Stimulated activated CD4-positive, alpha-beta T cell treated with anti-CD3 and anti-CD28 coated beads, Interleukin-1b, Interleukin-23, amount 100 ng/mL, for 24 hours (primary cell): ENCODE measurements at places on chromosomes 12 and 14.

DNA sequence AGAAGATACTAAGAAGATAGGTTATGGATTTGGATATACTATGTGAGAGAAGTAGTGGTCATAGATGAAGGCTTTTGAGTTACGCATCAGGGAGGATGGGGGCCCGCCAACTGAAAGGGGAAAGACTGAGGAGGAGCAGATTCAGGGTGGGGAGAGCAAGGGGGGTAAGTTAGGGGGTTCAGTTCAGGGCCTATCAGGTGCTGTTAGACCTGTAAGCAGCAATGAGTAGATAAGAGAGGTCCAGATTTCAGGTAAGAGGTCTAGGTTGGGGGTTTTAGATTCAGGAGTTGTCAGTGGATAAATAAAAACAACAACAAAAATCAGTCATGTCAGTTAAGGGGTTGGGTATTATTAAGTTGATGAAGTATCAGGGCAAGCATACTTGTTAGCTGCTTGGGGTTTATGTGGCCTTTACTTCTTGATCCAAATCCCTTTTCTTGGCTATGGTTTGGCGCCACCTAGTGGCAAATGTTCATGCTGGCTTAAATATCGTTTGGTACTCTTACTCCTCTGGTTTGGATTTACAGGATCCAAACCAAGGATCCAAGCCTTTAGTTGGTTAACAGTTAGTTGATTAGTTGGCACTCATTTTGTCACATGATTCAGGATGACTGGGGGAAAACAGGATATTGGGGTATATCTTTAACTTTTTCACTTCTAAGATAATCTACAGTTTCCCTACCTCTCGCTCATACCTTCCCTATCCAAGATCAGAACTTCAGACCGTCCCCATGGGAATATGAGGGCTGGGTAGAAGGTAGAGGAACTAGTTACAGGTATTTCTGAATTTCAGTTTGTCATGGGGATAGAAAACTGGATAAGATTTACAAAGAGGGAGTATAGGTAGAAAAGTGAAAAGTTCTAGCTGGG lies 65.1 kb downstream of the PCNX1 start:
- peak; percentile 87 for DNase-seq

- DNase-seq, result no peak
Measured at GRCh38 chr14:20460458-20461224, 593 bp downstream of the PIP4P1 start.

DNA sequence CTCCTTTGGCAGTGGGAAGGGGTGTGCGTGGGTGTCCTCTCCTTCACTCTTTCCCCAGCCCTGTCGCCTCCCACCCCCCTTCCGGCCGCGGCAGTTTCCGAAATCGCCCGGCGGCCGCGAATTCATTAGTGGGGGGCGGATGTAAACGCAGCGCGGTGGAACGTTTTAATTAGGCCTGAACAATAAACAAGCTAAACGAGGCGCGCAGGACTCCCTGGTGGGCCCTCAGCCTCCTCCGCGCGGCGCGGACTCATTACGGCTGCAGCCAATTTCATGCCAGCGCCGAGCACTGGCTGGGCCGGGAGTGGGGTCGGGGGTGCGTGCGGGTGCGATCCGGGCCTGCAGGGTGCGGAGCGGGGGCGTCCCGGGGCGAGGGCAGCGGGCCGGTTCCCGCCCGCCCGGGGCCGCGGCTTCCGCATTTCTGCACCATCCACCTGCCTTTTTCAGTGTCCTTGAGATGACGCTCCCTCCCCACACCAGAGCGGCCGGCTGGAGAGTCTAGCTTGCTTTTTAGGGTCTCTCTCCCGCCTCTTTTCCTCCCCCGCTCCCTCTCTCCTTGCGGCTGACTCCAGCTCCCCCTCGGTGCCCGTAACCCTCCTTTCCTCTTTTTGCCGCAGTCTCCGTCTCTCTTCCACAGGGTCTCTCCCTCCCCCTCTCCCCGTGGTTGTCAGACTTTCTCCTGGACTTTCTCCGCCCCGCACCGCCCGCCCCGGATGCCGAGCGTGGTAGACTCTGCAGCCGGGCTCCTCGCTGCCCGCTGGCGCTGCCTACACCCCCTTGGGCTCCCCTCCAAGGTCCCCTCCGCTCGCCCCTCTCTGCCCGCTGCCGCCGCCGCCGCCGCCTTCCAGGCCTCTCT lies at the start of gene CISTR:
Gene CISTR (minus strand): TSS at position 644 of the 856 bp plus-strand sequence.
- no peak for DNase-seq

DNA sequence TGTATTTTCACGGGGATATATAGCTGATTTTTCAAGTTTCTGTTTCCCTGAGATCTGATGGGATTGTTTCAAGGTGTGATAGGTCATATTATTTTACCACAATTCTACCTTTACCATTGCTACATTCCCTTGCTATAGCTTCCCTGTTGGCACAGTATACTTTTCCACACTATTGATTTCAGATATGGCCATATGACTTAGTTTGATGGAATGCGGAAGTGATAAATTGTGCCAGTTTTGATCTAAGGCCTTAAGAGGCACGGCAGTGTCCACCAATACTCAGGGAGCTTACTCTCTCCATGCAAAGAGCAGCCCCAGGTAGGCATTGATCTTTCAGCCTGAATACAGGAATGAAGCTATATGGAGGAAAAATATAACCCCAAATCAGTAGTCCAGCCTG lies 315.7 kb downstream of the SLC16A7 start:
- no peak for DNase-seq

DNA sequence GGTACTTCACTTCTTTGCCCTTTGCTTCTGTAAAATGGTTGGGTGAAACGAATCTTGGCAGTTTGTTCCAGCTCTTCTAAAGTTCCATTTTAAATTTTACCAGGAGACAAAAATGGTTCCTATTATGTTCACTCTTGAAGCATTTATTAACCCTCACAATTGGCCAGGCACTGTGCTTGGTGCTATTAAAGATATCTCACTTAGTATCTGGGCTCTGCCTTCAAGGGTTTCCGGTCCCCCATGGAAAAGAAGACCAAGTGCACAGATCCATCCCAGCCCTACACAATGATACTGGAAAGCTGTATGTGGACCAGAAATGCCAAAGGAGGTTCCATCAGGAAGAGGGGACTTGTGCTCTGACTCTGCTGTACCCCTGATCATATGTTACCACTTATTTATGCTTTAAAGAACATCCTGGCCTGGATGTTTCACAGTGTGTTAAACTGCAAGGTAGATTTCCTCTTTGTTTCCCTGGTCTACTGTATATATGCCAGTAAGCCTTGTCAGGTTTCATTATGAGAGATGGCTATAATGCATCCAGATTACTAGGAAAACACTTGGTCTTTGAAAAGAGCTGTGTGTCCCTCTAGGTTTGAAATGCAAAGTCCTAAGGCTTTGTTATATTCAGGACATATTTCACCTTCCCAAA lies 154.8 kb downstream of the PRKCH start:
- no peak for DNase-seq

- no peak for DNase-seq
Measured at GRCh38 chr12:80162177-80162576, 62.8 kb downstream of the OTOGL start.

DNA sequence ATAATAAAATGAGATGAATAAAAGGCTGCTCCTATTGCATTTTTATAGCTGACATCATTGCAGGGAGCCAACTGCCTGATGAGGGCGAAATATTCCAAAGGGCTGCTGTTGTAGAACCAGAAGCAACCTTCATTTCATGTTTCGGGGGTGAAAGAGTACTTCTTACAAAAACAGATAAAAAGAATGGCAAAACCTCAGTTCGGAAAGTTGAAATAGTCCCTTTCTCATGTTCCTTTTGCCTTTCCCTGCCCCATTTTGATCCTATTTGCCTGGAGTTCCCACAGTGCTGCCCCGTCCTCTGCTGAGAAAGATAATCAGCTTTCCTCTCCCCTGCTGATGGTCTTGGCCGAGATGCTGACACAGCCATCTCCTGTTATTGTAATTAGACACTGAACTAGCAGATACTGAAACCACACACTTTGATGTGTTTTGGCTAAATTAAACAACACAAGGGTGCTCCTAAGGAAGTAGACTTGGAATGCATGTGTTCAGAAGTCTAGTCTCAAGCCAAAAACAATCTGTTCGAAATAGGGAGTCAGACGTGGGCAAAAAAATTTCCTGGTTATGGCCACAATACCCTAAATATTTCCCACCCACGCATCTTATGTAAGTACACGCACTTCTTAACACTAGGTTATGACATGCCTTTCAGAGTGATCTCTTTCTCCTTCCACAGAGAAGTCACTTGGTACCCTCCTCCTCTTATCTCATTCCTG lies 117.2 kb downstream of the PPM1H start:
- no peak for DNase-seq

GRCh38 chr14:66802962-66803361 lies 295.0 kb downstream of the GPHN start:
- no peak for DNase-seq

GRCh38 chr14:64873506-64874219 lies 6.0 kb downstream of the SPTB start:
- no peak for DNase-seq

- DNase-seq, result no peak
Measured at GRCh38 chr12:65826353-65827171, 2.3 kb downstream of the HMGA2 start.

GRCh38 chr12:85484387-85484786 lies 204.4 kb downstream of the ALX1 start:
- DNase-seq, result no peak

GRCh38 chr14:93082576-93083001 lies 33.1 kb downstream of the ITPK1 start:
- no peak for DNase-seq

GRCh38 chr12:98172801-98173200 lies 342.6 kb upstream of the TMPO start:
- DNase-seq, result no peak

- no peak for DNase-seq
Measured at GRCh38 chr12:120473807-120474615, 4.5 kb upstream of the SRSF9 start.

DNA sequence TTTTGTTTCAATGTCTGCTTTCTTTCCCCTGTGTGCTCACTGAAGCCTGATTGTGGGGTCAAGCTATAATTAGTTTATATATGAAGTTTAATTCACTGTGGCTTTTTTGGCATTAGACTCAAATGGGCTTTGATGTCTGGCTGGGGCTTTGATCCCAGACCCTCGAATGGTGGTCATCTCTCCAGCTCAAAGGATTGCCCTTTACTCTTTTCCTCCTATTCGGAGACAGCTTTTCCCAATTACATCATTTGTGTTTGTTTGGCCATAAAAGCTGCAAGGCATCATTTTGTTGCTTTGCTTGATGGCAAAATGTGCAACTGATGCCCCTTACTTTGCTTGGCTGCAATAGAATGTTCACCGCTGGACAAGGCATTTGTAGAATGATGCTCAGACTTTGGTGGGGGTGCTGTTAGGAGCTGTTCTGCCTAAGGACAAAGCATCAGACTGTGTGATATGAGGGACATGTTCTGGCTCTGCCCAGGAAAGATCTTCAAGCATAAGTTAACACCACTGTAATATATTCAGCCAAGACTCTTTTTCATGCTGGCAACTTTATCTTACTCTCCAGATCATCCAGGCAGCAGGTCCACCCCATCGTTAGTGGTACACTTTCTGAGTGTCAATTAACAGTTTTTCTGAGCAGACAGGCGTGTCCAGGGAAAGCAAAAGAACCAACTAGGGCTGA lies 3.2 kb upstream of the DACT1 start:
- no peak for DNase-seq

DNA sequence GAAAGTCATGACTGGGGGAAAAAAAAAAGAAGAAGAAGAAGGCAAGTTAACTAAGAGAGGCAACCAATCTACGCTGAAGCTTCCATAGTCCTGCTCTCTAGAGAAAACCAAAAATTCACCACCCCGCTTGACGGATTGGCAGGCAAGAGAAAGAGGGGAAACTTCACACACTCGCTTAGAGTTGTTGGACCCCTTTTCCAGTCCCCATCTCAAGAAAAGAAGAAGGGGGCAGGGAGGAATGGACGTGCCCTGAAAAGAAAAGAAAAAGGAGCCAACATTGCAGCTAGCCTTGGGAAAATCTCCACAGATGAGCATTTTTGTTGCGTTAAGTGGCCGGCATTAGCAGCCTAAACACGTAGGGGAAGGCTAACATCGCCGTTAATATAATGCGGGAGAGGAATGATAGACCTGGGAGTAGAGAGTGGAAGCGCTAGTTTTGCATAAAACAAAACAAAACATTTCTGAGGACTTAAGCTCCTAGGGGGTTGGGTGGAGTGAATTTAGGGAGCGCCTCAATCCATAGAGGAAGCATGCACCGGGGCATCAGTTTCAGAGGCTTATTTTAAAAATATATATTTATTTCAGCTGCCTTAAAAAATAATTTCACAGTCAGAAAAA lies 11.3 kb upstream of the FOXG1 start:
- DNase-seq, result no peak

- no peak for DNase-seq
Measured at GRCh38 chr12:7450667-7451066, 6.7 kb upstream of the CD163L1 start.
